Stimulated activated CD4-positive, alpha-beta T cell treated with anti-CD3 and anti-CD28 coated beads, TNF-alpha, amount 100 ng/mL, for 4 hours (primary cell): ENCODE measurements at places on chromosomes 1 and 21.

DNA sequence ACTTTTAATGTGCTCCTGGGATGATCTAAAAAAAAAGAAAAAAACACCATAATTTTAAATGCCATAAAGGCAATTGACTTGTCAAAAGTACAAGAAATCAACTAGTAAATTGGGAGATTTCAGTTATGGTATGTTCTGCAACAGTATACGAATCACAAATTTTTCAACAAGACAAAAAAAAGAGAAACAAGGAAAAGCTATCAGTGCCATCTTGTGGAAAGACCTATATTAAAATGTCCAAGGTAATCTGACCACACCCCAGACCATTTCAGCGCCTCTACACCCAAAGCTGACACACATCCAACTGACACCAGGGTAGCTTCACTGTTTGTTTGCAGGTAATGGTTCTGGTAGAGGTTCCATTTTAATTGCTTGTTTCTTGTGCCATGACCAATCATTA, 5.0 kb upstream of the DUSP23 start:
- DNase-seq, result no peak

DNA sequence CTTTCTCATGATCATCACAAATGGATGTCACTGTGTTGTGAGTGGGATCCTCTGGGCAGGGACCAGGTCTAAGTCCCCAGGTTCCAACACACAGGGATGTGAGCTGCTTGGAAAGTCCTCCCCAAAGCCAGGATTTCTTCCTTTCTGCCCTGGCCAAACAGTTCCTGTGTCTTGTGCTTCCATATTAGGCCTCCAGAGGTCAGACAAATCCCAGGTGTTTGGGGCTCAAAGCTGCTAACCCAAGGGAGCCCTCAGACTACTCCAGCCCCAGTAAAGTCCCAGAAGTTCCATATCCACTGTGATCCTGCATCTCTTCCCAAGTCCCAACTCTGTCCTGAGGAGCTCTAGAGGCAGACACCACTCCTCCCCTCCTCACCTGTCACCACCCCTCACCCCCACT, 27.7 kb upstream of the MAGOH start:
- DNase-seq, result no peak

- DNase-seq, result no peak
Measured at GRCh38 chr21:44795342-44795741, 6.3 kb downstream of the UBE2G2 start.

DNA sequence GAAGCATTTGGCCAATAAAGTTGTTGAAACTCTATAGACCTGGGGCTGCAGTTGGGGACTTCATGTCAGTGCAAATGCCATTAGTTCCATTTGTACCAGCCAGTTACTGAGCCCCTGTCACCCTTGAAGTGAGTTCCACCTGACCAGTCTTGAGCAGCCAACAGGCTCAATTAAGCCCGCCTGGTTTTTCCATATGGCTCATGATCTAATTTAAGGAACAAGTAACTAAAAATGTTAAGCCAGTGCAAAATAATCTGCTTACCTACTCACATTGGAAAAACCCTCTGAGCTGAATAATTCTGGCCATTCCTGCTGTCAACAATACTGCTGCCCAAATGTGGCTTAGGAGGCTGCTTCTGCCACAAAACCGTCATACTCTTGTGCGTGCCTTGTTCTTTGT, 21.6 kb downstream of the NSUN4 start:
- DNase-seq, result no peak

DNA sequence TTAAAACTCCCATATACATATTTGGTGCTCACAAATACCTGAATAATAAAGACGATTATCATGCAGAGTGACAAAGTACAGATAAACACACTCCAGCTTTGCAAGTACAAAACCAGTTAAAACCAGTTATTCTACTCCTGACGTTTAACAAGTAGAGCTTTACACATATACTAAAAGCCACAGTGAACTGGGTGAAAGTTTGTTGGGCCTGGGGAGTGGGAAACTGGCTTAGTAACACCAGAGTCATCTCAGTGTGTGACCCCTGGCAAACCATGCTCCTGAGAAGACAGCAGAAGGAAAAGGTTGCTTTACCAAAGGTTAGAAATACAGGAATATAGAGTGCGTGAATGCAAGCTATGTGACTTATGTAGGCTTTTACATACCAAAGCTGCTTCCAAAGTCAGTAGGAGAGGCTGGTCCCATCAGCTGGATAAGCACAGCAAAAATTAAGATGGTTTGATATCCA, 148.1 kb downstream of the NRIP1 start:
- DNase-seq, result no peak

DNA sequence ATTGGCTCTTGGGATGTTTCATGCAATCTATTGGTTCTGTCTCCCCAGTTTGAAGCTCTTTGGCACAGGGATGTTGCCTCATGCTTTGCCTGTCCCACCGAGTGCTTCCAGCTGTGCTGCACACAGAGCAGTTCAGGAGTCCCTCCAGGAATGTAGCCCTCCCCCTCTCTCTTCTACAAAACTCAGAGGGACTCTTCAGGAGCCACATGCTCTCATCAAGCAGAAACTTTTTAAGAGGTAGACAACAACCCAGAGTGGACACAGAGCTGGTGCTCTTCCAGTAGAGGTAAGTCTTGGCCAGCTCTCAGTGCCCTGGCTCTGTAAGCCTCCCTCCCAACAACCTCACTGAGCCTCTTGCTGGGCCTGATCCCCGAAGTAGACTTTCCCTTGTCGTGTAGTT, 11.6 kb upstream of the ZNF697 start:
- no peak for DNase-seq

GRCh38 chr1:167450843-167451242, 67.5 kb downstream of the CD247 start:
- DNase-seq, result no peak

DNA sequence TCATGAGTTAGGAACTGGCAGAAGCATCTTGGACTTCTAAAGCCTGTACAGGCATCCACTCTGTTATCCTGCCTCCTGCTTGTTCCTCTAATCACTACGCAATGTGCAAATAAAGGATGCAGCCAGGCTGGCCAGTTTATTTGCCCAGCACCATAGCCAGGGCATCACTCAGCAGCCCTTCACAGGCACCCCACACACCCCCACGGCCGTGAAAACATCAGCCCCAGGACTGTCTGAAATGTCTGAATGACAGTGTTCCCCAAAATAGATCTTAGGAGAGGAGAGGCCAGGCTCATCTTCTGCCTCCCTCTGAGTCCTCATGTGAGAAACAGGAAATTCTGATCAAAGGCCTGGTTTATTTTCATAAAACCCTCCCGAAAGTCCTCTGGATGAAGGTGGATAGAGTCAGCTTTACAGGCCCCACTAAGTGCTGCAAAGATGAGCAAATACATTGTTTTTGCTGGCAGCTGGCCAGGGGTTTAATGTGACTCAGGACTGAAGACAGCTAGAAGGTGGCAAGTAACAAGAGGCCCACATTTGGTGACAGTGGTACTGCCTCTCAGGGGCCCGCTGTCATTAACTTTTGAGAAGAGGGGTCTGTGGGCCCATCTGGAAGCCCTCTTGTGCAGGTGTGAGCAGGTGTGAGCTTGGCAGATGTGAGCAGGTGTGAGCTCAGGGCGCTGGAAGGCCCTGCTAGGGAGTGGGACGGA, 32.9 kb downstream of the GRHL3 start:
- DNase-seq, result peak; percentile 21

- no peak for DNase-seq
Measured at GRCh38 chr1:38138498-38139233, 92.1 kb upstream of the POU3F1 start.

GRCh38 chr1:87501738-87502137, 173.1 kb downstream of the LMO4 start:
- no peak for DNase-seq

DNA sequence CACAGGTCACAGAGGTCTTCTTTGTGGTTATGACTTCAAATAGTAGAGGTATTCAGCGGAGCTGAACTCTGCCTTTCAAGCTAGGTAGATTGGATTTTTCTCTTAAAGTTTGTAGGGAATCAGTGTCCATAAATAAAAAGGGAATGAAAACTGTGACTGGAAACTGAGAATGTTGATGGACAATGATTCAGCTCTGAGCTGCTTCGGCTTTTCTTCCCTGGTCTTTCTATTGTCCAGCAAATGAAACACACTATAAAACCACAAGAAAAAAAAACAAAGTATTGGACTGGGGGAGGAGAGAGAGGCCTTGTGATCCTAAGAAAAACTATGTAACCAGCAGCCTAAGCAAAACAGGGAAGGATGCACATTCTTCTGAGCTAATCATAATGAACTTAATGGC, 11.1 kb downstream of the TNNI3K start:
- no peak for DNase-seq

GRCh38 chr1:22428672-22429071, 23.0 kb upstream of the ZBTB40 start:
- DNase-seq, result no peak

DNA sequence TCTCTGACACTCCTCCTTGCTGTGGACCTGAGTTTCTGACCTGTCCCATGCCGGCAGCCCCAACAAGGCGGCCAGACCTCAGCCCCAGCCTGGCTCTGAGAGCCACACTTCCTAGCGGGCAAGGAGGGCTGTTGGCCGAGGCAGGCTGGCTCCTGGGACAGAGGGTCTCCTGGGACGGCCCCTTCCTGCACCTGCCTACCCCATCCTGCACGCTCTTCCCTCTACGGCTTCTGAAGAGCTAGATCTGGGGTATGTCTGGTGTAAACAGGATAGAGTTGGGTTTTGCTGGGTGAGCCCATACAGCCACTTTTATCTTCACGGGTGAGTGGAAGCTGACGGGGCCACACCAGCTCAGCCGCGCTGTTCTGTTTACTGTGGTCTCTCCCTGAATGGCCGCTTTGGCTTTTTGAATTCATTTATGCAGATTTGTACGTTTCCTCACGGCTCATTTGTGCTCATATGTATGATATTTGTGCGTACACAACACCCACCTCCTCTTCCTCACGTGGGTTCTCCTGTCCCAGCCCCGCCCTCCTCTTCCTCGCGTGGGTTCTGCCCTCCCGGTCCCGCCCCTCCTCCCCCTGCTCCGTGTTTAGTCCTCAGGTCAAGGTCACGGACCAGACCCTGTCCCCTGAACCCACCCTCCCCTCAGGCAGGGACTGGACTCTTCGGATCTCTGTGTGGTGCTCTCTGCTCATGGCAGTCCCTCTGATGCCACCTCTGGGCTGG, 34.7 kb upstream of the POFUT2 start:
- no peak for DNase-seq

- no peak for DNase-seq
Measured at GRCh38 chr1:224730965-224731364, 114.8 kb downstream of the CNIH3 start.

DNA sequence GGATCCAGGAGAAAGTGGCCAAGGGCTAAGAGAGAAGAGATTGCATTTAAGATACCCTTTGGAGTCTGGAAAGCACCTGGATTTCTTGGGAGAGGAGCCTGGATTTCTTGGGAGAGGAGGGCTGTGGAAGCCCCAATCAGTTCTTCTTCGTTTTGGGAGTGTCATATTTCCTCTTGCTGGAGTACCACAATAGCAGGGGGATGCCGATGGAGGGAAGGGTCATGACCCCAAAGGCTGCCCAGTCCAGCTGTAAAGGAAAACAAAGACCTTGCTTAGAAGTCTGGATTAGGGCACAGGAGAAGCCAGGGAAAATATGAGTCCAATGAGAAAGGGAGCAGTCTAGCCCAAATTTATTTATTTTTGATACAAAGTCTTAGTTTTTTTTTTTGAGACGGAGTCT, 11.3 kb downstream of the SSR2 start:
- no peak for DNase-seq

- DNase-seq, result no peak
Measured at GRCh38 chr1:197388801-197389200, 120.7 kb downstream of the CRB1 start.

- no peak for DNase-seq
Measured at GRCh38 chr1:232813097-232813496, 7.9 kb downstream of the MAP10 start.

DNA sequence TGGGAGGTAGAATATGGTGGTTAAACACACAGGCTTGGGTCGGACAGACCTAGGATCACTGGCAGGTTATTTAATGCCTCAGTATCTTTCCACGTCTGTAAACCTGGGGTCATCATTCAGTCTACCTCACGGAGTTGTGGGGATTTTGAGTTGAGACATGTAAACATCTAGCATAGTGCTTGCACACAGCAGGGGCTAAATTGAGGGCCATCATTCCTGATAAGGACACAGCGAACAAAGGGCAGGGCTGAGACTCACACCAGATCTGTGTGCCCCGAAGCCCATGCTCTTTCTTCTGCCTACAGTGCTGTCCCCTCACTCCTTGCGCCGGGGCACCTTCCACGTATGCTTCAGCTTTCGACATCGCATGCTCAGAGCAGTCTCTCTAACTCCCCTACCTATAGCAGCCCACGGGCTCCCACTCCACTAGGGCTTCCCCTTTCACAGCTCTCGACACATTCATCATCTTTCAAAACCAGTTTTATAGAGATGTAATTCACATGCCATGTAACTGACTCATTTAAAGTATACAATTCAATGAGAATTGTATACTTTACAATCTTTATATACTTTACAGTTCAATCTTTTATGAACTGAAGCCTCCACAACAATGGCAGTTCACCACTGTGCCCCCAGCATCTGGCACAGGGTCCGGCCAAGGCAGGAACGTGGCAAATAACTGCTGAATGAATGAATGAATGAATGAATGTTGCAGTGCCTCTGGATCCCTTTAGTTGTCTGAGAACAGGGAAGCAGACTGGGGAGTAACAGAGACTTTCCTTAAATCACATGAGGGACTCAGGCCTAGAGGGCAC, 48.0 kb downstream of the GPR161 start:
- no peak for DNase-seq

DNA sequence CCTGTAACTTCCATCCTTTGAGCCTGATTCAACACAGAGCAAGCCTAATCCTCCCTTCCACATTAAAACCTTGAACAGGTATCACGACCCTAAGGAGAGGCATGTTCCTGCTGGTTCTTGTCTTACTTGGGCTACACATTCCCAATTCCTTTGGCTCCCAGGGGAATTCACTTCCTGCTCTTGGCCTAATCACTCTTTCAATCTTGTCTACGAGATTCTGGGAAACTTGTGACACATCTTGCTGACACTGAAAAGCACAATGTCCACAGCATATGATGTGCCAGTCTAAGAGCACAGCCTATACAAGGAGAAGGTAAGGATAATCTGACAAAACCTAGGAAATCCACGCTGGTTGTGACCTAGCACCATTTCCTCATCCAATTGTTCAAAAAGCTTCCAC, 163.9 kb downstream of the GABPA start:
- DNase-seq, result no peak

- DNase-seq, result no peak
Measured at GRCh38 chr1:68132426-68133130, 82.2 kb upstream of the DIRAS3 start.

DNA sequence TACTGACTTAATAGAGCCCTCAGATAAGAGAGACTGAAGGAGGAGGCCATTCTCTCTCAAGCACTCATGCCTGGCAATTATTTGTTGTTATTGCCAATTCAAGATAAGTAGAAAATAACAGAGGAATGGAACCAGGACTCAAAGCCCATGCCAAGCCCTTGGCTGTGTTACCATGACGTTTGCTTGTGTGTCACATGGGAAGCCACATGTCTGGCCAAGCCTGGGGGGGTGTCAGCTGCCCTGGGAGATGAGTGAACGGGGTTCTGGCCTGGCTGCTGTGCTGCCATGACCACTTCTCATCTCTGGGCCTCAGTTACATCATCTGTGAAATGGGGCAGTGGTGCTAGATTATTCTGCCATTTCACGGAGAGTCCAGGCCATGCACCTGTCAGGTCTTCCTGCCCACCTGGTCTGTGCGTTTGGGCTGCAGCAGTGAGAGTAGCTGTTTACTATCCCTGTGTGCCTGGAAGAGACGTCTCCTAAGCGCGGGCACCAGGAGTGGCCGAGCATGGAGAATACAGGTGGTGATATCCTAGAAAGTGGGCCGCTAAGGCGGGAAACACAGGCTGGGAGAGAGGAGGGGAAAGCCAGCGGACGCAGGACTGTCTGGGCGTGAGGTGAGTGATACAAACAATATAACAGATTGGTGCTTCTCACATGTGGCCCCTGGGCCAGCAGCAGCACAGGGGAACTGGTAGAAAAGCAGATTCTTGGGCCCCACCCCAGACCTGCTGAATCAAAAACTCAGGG, 67.8 kb downstream of the MAN1C1 start:
- no peak for DNase-seq
